Effector CD4-positive, alpha-beta T cell (primary cell): ENCODE measurements at places on chromosomes 2 and 18.

GRCh38 chr2:238946318-238947242 is 98.7 kb downstream of the TWIST2 start:
- DNase-seq: no peak

DNA sequence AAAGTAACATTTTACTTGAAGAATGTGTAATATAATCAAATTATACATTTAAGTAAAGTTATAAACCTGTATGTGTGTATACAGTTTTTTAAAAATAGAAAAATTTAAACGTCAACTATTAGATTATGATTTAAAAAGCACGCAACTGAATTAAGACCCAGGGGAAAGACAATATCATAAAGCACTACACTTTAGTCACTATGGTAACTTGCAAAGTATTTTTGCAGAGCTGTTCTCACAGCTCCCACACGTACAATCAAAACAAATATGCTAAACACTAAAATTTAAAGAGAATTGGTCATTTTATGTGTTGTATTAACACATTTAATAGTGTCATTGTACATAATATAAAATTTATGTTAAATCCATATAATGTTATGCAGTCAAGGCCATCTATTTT is 59.7 kb downstream of the FTCDNL1 start:
- DNase-seq: no peak

DNA sequence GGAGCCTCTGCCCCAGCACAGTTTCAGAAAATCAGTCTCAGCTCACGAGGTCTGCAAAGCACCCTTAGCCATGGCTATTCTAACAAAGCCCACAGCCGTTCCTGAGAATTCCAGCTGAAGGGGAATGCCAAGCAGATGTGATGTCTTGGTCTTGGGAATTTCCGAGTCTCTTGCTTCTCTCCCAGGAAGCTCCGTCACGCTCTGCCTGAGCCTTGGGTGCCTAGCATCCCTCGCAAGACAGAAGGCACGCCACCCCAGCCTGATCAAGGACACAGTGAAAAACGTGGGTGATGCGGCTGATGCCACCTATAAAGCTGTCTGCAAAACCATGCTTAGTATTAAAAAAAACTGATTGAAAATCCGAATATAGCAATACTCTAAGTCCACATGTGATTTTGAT is 254.6 kb downstream of the SH3BP4 start:
- no peak for DNase-seq

DNA sequence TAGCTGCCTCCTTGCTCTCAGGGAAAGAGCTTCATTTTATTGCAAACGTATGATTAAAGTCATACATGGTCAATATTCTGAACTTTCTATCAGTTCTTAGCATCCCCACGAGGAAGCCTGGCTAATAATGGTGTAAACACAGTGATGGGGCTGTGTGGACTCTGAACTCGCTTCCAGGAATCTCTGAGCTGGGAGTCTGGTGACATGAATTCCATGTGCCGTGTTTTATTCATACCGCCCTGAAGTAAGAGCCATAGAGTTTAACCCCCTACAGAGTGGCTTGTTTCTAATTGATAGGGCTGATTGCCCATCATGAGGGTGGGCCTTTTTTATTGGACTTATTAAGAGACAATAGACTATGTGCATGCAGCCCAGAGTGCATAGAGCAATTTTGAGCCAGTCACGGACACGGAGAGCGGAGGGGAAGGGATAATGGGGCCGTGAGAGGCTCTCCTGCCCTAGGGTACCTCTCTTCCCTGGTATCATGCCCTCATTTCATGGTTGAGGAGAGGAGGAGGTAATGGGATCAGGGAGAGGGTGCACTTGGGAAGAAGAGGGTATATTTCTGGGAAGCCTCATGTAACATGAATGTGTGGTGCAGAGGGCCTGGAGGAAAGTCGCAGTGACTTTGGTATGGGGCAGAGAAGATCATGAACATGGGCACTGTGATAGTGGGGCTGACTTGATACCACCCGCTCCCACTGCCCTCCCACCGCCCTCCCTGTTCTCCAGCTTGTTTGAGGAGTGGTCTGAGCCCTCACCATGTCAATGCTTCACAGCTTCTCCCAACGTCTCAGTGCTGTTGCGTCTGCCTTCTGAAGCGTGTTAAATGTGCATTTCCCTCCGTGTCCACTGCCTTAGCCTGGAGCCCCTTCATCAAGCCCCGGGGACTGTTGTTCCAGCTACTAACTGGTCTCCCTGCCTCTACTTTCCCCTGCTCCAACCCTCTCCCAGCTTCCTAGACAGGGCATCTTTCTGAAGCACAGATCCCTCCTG is 73.2 kb downstream of the IL1R2 start:
- no peak for DNase-seq

DNA sequence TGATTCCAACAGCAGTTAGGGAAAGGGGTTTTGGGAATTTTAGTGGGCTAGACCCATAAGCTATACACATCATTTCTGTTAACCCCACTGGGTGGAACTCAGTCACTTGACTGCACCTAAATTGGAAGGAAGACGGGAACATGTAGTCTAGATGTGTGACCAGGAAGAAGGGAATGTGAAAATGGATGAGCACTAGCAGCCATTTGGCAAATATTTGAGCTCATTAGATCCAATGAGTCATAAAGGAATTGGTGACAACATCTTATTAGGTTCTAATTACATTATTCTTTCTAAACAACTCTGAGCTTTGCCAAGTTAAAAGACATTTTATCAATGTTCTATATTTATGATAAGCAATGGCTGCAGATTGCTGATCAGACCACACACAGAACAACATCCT is 400.6 kb downstream of the IRS1 start:
- DNase-seq: no peak

GRCh38 chr2:33229646-33230045 is 246.8 kb upstream of the RASGRP3 start:
- no peak for DNase-seq

DNA sequence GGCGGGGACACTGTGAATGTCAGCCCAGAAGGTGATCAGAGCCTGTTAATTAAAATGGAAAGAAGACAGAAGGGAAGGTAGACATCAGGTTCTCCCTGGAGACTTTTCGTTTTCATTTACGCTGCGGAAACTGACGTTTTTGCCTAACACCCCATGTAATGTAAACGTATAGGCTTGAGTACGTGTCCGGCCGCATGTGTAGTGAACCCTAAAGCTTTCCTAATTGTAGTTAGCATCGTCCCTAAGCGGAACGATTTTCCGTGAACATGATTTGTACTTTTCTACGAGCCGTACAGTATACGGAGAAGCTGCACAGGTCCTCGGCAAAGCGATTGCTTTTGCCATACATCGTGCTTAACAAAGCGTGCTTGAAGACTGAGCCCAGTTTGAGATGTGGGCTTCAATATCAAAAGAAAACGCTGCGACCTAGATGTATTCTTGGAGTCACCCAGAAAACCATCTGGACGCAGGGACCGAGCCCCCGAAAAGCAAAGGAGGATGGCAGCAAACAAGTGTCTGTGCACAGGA is 284 bp downstream of the TIMM21 start:
- DNase-seq: no peak

- DNase-seq: no peak
Observed at GRCh38 chr2:7378591-7378990, 461.4 kb downstream of the RNF144A start.

DNA sequence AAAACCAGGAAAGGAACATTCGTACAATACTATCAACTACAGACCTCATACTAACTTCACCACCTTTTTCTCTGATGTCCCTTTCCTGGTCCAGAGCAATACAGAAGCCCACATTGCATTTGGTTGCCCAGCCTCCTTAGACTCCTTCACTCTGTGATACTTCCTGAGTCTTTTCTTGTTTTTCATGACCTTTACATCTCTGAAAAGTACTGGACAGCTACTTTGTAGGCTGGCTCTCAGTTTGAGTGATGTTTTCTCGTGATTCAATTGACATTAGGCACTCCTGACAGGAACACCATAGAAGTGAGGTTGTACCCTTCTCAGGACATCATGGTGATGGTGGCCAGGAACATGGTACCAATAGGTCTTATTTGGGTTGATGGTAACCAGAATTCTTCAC is 185.9 kb upstream of the SLC39A10 start:
- DNase-seq: no peak

- no peak for DNase-seq
Observed at GRCh38 chr2:95323347-95324155, 26.4 kb downstream of the KCNIP3 start.

- no peak for DNase-seq
Observed at GRCh38 chr2:219570924-219571310, 422 bp downstream of the OBSL1 start.

DNA sequence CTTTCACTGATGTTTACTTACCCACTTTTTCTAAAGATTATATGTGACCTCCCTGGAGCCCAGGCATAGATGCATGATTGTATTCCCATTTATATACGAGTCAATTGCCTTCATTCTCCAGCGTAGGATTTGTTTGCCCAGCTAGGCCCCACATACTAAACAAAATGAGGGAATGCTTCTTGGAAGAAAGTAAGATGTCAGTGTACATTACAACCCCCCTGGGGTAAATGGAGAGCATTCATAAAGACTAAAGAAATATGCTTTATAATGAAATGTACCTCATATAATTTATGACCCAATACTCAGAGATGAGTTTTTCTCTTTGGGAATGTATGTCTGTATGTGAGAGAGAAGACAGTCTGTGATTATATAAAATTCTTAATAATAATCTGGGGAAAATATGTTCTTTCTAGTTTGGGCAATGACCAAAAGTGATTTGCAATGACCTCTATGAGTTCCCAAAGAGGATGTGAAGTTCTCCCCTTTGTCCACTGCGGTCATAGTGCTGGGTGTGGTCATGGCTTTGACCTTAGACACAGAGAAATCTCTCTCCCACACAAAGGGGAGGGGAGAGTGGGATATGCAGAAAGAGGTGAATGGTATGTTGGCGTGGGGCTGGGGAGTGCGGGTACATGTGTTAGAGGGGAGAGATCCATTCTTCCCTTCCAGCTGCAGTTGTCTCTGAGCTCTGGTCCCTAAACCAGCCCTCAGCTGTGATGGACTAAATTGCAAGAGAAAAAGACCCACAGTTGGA is 175.6 kb downstream of the EN1 start:
- DNase-seq: no peak
